HCT116 (cell line): ENCODE measurements at places on chromosomes 1 and 21. TPM values are rescaled to one million over a fixed set of nuclear protein-coding genes. Genes with fewer than 3 reads are reported as not detected.

The S100A14 gene
- 252 TPM for total RNA-seq

The MMEL1 gene
- 2.7 TPM for total RNA-seq

The CHI3L1 gene
- total RNA-seq = not detected

- no peaks in the 10 kb centered on the region for H3K36me3 ChIP-seq
- no peaks in the 10 kb centered on the region for H3K27me3 ChIP-seq
Observed at GRCh38 chr1:162722036-162722435, 68.5 kb upstream of the HSD17B7 start.

DNA sequence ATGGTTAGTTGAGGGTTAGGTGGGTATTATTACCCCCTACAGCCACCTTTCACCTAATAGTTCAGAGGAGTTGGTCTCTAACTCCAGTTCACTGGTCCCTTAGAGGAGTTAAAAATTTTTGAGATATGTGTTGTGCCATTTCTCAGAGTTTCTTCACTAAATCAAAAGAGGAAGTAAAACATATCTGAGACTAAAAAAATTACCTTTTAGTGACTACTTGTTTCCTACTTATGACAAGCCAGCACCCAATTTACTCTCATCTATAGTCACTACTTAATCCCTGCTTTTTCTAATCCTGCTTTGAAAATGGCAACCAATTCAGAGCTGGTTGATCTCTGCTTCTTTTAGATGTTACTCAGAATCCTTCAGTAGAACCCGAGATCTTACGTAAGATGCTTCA lies 1316.8 kb upstream of the B3GALT2 start:
- no peak for DNase-seq
- no peaks in the 10 kb centered on the region for H3K27me3 ChIP-seq
- H3K4me1 ChIP-seq = no peaks in the 10 kb centered on the region
- H3K36me3 ChIP-seq = no peaks in the 10 kb centered on the region
- H3K4me3 ChIP-seq = no peak overlapping the region

GRCh38 chr1:66296951-66297350 lies 237.0 kb upstream of the SGIP1 start:
- peaks cover 100% of the 10 kb centered on the region for H3K4me1 ChIP-seq
- no peaks in the 10 kb centered on the region for H3K36me3 ChIP-seq
- no peak for DNase-seq
- no peaks in the 10 kb centered on the region for H3K27me3 ChIP-seq
- H3K27ac ChIP-seq = peak overlapping the region; percentile 99
- H3K4me3 ChIP-seq = no peak overlapping the region
